ENCODE measurements at places on chromosomes 11 and 22. TPM values are rescaled to one million over a fixed set of nuclear protein-coding genes. Genes with fewer than 3 reads are reported as not detected.

DNA sequence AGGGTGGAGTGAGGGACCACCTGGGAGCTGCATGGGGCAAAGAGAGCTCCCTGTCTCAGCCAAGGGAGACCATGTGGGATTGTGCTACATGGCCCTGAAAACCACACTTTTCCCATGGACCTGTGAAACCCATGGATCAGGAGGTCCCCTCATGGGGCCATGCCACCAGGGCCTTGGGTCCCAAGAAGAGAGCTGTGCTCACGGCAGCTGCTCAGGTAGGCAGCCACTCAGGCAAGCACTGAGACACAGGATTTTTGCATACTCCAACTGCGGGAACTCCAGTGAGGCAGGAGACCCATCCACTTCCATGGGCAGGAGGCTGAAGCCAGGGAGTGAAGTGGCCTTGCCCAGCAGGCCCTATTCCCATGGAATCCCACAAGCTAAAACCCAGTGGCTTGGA lies 190.0 kb downstream of the KCNA4 start:
- DNase-seq = no peak

DNA sequence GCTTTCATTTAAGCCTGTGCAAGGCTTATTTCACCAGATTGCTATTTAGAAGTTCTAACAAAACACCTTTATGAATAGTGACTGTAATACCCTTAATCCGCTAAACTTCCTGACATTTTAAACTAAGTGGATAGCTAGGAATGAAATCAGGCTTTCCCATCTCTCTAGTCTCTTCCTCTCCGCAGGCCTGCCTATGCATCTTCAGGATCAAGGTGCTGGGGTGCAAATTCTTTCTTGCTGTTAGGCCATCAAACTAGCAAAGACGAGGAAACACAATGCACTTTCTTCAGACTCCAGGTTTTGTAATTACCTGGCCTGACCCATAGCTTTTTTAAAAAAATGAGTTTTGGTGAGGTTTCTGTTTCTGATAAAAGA lies 149.4 kb downstream of the DBX1 start:
- DNase-seq = no peak

- DNase-seq = no peak
Measured at GRCh38 chr11:73944085-73944484, 6.7 kb upstream of the DNAJB13 start.

DNA sequence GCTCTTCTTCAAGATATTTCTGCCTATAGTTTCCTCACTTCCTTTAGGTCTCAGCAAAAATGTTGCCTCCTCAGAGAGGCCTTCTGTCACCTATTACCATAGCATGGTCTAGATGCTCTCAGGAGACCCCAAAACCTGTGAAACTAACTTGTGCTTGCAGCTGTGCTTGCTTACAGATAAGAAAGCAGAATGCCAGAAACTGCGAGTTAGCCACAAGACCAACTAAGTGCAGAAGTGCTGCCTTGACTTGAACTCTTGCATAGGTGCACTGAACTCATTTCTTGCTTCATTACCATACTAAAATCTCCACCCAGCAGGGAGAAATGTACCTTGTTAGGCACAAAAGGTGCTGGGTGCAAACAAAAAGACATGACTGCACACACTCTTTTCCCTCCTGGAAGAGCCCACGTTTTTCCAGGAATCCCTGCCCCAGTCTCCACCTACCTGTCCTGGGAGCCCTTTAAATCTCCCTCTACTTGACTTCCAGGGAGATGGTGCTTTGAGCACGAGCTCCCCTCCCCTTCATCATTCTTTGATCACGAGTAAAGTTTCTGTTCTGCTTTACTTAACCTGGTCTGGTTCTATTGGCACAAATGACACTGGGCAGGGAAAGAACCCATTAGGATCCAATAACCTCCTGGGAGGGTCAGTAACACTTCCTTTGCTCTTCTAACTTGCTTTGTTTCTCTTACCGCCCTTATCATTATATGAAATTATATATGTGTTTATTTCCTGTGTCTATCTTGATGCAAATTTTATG lies 137.7 kb upstream of the DDI1 start:
- DNase-seq = no peak

DNA sequence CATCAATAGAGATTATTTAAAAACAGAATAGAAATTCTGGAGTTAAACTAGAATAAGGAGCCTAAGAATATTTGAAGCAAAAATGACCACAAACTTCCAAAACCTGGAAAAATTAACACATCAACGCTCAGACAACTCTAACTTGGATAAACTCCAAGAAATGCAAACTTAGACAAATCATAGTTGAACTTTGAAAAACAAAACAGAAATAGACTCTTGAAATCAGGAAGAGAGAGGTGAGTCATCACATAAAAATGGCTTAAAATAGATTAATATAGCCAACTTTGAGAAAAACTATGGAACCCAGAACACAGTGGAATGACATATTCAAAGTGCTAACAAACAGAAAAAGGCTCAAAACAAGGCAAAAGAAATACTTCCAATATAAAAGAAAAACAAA lies 974.2 kb downstream of the JRKL start:
- no peak for DNase-seq

DNA sequence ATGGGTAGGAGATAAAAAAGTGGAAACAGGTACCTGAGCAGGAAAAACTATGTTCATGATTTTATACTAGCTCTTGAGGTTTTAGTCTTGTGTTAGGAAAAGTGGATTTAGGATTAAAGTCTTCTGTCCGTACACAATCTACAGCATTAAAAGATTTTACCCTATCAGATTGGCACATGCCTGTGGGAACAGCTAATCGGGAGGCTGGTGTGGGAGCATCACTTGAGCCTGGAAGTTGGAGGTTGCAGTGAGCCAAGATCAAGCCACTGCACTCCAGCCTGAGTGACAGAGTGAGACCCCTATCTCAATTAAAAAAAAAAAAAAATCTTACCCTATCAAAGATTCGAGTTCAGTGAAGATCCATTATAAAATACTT lies 12.2 kb upstream of the CRKL start:
- DNase-seq = no peak

GRCh38 chr11:102177974-102178631 lies 67.9 kb downstream of the YAP1 start:
- peak; percentile 93 for DNase-seq

DNA sequence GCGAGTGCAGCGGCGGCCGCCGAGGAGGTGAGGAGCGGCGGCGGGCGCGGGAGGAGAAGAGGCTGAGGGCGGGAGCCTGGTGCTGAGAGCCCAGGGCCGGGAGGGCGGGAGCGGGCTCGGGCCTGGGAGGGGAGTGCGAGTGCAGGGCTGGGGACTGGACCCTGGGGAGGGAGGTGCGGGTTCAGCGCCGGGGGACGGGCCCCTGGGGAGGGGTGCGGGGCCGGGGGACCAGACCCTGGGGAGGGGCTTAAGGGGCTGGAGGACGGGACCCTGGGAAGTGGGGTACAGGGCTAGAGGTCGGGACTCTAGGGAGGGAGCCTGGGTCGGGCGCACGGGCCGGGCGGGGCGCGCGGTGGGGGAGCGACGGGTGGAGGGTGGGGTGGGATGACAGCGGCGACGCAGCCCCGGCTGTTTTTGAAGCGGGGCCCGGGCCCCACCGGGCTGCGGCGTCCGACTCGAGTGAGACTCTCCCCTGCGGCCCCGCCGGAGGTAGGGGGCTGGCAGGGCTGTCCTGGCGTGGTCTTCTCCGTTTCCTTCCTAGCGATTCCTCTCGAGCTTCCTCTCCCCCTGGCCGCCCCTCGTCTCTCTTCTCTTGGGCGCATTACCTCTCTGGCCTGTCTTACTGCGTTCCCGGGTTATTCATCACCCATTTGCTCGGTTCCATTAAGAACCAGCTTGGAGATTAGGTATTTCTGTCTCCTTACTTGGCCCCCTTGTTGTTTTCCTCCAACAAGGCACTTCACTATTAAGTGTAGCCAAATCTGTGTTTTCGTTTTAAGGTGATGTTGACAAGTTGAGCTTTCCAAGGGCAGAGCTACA lies 754 bp downstream of the NUP50 start:
- DNase-seq = no peak

DNA sequence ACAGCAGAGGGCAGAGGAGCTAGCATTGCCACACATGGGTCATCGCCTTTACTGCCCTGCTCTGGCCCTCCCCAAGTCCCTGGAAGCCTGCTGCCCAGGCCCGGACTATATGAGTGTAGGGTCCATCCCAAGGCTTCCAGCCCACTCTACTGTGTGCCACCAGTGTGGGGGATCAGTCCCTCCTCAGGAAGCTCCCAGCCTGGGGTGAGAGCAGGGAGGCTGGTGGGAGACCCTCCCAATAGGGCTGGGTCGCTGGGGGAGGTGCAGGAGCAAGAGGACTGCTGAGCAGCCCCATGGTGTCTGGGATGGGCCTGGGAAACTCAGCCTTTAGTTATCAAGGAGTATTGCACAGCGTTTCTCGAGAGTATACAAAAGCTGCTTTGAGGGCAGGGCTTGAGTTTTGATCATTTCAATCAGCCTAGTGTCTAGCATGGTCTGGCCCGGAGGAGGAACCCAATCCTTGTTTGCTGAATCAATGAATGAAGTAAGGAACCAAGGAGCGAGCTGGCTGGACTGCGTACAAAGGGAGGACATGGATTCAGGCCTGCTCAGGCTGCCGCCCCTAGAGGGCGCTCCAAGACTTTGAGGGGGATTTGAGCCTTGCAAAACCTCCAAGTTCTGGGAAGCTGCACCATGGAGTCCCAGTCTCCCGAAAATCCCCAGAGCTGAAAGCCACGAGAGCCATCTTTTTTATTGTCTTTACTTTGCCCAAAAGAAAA lies 89.0 kb upstream of the PARVA start:
- DNase-seq = peak; percentile 44

- DNase-seq = no peak
Measured at GRCh38 chr11:75307058-75307457, 44.4 kb downstream of the ARRB1 start.

- no peak for DNase-seq
Measured at GRCh38 chr11:43835104-43835503, 45.5 kb upstream of the ALKBH3 start.

GRCh38 chr11:66883016-66883965 lies 26.4 kb downstream of the LRFN4 start:
- no peak for DNase-seq

DNA sequence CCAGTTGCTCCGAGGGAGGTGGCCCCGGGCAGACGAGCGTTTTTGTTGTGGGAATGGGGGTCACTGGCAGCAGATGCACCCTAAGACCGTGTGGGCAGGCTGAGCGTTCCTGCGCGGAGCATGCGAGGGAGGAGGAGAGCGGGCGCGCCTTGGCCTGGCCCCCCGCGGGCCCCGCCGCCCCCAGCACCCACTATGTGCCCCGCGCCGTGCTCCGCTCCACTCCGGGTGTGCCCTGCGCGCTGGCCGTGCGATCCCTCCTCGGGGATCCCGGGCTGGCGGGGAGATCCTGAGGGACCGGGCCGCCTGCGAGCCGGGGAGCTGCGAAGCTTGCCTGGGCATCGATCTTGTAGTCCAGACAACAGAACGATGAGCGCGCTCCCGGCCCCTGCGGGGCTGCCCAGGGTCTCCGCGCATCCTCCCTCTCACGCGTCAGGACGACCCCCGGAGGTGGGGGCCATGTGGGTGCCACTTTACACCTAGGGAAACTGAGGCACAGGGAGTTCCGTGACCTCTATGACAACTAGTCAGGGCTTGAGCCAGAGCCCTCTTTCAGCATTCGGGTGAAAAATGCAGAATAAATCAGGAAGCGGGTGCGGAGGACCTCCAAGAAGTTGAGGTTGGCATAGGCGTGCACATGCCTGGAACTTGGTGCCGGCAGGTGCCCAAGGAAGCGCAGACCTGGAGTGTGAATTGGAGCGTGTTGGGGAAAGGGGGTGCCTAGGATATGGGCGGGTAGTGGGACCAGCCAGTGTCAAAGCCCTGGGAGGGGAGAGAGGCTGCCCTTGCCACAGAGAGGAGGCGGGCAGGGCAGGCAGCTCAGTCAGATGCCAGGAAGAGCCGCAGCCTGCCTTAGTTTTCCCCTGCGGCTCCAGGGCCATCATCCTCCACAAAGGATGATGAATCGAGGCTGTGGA lies 1.3 kb upstream of the KMT5B start:
- DNase-seq = no peak

- DNase-seq = no peak
Measured at GRCh38 chr22:44399906-44400762, 87.4 kb upstream of the SHISAL1 start.

GRCh38 chr11:122764371-122765090 lies 73.8 kb upstream of the CRTAM start:
- no peak for DNase-seq

- DNase-seq = no peak
Measured at GRCh38 chr11:66866511-66866986, 9.7 kb downstream of the LRFN4 start.

GRCh38 chr11:5703741-5704536 lies 14.3 kb downstream of the TRIM22 start:
- no peak for DNase-seq

DNA sequence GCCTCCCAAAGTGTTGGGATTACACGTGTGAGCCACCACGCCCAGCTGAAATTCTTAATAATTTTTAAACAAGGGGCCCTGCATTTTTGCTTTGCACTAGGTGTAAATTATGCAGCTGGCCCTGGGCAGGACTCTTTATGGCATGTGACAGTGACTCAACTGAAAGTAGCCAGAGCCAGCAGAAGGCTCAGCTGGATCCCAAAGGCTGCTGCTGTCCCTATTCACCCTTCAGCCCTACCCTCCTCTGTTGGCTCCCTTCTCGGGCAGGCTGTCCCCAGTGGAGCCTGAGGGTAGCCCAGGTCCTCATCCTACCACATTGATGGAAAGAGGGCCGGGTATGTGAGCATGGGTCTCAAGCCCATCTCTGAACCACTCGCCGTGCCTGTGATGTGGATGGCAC lies 45.6 kb downstream of the CD82 start:
- DNase-seq = no peak

DNA sequence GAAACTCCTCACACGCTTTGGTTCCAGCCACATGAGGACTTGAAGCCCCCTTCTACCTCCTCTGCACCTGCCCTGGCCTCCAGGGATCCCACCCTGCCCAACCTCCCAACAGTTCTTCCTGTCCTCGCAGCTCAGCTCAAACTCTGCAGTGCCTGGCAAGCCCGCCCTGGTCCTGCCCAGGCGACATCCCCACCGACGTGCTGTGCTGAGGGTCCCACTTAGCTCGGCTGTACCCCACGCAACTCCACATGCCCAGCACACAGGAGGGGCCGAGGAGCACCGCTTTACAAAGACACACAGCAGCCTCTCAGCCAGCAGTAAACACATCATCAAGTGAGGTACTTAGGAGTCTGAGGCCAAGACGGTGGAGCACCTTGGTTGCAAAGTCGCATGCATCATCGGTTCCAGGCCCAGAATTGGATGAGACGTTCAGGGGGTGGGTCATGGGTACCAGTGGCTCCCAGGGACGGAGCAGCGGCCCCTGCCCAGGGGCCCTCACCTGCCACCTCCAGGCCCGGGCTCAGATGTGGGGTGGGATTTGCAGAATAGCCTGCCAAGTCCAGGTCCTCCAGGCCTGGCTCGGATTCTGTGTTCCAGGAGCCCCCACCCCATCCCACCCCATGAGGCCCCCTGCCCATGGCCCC lies 72.6 kb downstream of the CELSR1 start:
- DNase-seq = no peak

ST13 gene
- total RNA-seq = 159 TPM

A4GALT gene
- total RNA-seq = 16.2 TPM

CASP5 gene
- total RNA-seq = not detected

RBMXL2 gene
- 0.14 TPM for total RNA-seq

GTF2H1 gene
- 30.8 TPM for total RNA-seq

DGAT2 gene
- total RNA-seq = 1.8 TPM

PPP6R3 gene
- 85.9 TPM for total RNA-seq

DDIAS gene
- total RNA-seq = 7.1 TPM

PICK1 gene
- 38.7 TPM for total RNA-seq

THY1 gene
- 6.4 TPM for total RNA-seq

CCDC179 gene
- total RNA-seq = not detected

Measured in epithelial cell of proximal tubule (primary cell).